ENCODE measurements at places on chromosomes 5 and 9.

GRCh38 chr5:36334315-36334714 lies 32.6 kb upstream of the RANBP3L start:
- DNase-seq, result no peak

GRCh38 chr5:67366276-67366675 lies 169.7 kb upstream of the CD180 start:
- DNase-seq, result no peak

DNA sequence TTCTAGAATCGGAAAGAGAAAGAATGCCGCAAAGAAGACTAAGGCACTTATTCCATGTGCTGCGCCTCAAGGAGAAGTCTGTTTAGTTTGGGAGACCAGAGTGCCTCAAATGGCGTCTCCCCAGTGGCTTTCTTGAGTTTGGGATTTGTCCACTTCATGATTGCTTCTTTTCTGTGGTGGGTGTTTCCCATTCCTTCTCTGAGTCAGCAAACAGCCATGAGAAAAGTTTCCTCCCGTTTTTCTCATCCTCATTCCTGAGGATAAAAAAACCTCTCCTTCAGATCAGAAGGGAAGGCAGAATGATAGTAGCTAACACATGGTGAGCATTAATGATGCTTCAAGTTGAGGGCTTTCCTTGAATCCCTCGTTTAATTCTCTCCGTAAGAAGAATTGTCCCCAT lies 275.9 kb upstream of the WWC1 start:
- no peak for DNase-seq

DNA sequence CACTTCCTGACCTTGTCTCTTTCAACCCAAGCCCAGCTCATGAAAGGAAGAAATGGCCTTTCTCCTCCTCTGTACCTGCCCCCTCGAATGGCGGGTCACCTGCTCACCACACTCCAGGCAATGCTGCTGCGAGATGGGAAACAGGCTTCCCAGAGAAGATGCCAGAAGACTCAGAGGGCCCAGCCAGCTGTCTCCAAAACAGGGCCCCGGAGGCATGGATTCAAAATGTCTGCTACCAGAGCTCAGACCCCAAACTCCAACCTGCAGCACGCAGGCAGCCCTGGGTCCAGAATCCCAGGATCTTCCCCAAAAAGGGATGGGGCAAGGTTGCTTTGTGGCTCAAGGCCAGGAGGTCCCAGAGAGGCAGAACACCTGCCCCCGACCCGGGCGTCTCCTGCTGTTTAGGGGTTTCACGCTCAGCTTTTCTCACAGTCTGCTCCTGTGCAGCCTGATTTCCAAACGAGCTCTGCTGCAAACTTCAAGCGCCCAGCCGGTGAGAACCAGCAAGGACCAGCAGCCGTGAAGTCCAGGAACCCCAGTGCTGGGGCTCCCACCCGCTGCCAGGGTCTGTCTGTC lies 42.5 kb downstream of the VAV2 start:
- no peak for DNase-seq

GRCh38 chr5:53425687-53426511 lies 54.5 kb upstream of the FST start:
- DNase-seq, result no peak

DNA sequence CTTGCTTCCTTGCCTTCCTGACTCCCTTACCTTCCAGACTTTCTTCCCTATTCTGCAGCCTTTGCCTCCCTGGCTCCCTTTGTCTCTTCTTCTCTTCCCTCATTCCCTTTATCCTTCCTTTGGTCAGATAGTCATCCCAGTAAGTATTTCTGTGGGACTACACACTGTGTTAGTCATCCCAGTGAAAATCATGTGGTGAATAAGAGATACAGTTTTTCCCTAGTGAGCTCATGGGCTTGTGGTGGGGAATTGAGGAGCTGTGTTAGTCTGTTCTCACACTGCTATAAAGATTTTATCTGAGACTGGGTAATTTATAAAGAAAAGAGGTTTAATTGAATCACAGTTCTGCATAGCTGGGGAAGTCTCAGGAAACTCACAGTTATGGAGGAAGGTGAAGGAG lies 109.8 kb upstream of the EDIL3 start:
- DNase-seq, result no peak

DNA sequence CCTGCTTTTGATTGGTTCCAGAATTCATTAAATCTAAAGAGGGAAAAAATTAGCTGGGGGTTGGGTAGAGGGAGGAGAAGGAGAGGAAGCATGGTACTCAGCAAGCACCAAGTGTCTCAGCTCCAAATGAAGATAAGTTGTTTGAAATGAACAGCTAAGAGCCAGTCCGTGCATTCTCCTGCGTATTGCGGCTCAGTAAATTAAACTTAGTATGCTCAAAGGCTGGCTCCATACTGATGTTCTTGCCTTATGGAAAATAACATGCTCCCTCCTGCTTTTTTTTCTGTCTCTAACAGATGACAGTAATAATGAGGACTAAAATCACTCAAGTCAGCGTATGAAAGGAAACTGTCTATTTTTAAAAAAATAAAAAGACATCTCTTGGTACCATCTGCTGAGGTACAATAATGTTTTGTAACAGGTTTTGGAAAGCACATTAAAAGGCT lies 161.0 kb downstream of the SPATA31D1 start:
- DNase-seq, result no peak

DNA sequence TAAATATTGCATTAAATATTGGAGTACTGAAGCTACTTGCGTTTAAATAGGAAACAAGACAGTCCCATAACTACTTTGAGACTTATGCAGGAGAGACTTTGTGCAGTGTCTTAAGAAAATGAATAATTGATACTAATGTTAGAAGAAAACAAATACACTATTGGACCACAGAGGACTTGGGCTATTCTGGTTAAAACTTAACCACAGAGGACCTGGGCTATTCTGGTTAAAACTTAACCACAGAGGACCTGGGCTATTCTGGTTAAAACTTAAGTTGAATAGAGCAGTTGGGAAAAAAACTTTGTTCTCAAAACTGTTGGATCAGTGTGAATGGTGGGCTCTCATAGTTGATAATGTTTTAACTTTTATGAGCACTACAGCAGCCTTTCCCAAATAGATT lies 141.7 kb downstream of the WDR70 start:
- DNase-seq, result no peak

DNA sequence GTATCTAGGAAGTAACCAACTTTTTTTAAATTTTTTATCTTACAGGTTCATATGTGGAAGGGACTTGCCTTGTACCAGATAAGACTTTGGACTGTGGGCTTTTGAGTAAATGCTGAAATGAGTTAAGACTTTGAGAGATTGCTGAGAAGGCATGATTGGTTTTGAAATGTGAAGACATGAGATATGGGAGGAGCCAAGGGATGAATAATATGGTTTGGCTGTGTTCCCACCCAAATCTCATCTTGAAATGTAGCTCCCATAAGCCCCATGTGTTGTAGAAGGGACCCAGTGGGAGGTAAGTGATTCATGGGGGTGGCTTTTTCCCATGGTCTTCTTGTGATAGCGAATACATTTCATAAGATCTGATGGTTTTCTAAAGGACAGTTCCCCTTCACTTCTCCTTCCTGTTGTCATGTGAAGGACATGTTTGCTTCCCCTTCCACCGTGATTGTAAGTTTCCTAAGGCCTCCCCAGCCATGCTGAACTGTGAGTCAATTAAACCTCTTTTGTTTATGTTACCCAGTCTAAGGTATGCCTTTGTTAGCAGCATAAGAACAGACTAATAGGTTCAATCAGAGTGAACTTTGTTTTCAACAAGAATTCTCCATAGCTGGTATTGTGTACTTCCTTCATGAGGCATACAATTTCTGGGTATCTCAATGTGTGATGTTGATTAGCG lies 535.6 kb upstream of the MEF2C start:
- no peak for DNase-seq

DNA sequence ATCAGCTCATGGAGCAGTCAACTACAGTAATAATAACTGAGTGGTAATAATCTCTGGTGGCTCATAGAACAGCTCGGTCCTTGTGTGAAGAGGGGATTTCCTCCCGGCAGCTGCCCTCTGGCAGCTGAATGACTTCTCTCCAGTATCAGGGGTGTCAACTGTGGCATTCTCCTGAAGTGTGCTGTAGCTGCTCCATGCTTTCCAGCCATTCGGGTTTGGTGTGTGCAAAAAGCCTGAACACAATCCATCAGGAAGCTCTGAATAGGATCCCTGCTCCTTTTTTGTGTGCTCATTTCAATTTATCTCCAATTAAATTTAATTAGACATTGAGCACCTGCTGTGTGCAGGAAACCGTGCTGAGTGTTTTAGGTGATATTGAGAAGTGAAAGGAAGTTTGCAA lies 59.8 kb upstream of the BARX1 start:
- no peak for DNase-seq

DNA sequence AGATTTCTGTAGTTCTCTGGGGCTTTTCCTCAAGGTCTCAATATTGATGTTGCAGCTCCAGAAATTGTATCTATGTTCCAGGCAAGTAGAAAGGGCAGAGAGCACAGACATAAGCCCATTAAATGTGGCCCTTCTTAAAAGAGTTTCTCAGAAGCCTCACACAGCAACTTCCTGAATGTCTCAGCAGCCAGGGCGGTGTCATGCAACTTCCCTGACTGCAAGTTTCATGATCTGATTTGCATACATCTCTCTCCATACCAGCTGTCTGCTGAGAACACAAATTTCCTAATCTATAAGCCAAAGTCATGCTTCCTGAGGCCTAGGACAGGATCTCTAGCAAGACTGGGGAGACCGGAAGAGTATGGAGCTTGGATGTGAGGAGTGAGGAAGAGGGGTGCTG lies 13.0 kb downstream of the RGS7BP start:
- no peak for DNase-seq
